ENCODE measurements at places on chromosomes 4 and X. TPM values are rescaled to one million over a fixed set of nuclear protein-coding genes. Genes with fewer than 3 reads are reported as not detected.

RTL9 gene
- total RNA-seq = 2.2 TPM

DNA sequence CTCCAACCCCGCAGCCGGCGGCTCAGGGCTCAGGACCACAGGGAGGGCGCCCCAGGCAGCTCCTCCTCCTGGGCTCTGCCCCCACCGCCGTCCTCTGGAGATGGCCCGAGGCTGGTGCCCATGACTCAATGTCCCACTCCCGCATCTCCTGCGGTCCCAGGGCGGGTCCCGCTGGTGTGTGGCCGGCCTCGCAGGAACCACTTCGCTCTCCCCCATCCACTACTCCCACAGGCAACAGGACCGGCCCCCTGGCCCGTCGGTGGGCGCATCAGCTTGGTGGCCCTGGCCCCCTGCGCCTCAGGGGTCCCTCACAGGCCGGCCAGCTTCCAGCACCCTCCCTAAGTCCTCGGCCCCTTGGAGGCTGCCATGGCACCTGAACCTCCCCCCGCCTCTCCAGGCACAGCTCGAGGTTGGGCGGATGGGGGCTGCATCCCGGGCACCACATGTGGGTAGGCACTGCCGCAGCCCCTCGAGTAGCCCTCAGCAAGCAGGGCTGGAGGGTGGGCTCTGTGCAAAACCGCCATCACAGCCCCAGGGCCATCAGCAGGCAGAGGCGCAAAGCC lies 22.8 kb upstream of the SPON2 start:
- H3K4me3 ChIP-seq = no peak overlapping the region
- no peak for DNase-seq
- no peaks in the 10 kb centered on the region for H3K36me3 ChIP-seq
- no peak overlapping the region for H3K27ac ChIP-seq
- peaks cover 29% of the 10 kb centered on the region for H3K4me1 ChIP-seq

GRCh38 chr4:148071009-148071408 lies 339.1 kb downstream of the ARHGAP10 start:
- no peak overlapping the region for H3K27ac ChIP-seq
- H3K36me3 ChIP-seq = no peaks in the 10 kb centered on the region

- no peak for DNase-seq
- H3K27me3 ChIP-seq = no peaks in the 10 kb centered on the region
- H3K4me1 ChIP-seq = no peaks in the 10 kb centered on the region
These were observed 45.1 kb upstream of the AADAT start for GRCh38 chr4:170134821-170135220.

DNA sequence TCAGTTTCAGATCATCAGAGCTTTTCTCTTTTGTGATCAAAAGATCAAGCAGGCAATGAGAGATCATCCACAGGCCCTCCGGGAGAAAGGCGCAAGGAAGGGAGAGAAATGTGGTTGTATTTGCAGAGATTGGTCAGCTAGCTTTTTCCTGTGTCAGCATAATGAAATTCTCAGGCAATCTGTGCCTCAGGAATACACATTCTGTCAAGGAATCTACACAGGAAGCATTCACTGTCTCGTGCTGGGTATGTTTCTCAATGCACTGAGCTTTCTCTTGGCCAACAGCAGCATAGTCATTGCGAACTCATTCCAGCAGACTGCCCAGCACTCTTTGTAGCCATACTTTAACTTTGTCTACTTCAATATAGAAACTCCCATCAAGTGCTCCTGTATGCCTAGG lies 413.7 kb downstream of the PPP3CA start:
- H3K4me3 ChIP-seq = no peak overlapping the region
- no peak overlapping the region for H3K27ac ChIP-seq
- no peaks in the 10 kb centered on the region for H3K36me3 ChIP-seq
- no peak for DNase-seq
